Cerebellum (tissue), 4 donors: ENCODE measurements at places on chromosomes 16 and 17. TPM values are rescaled to one million over a fixed set of nuclear protein-coding genes. Genes with fewer than 3 reads are reported as not detected.

The MT4 gene
- not detected for total RNA-seq

The SEZ6L2 gene
- 26.0 TPM for total RNA-seq

The KRT33B gene
- not detected for total RNA-seq

The ENPP7 gene
- not detected for total RNA-seq

The MT1B gene
- not detected for total RNA-seq

The TNS4 gene
- total RNA-seq, result not detected

The PRDM7 gene
- not detected for total RNA-seq

The RAMP2 gene
- total RNA-seq, result 8.7 TPM

The ABCC12 gene
- 2.3 TPM for total RNA-seq

The TPSB2 gene
- total RNA-seq, result not detected

The ARL5C gene
- total RNA-seq, result not detected

The SCNN1G gene
- total RNA-seq, result 0.27 TPM

The RFNG gene
- 17.2 TPM for total RNA-seq

The HOXB3 gene
- total RNA-seq, result not detected

The ACTG1 gene
- 4,386 TPM for total RNA-seq

The MSLN gene
- total RNA-seq, result not detected

The NPIPB12 gene
- 44.0 TPM for total RNA-seq

The CMTR2 gene
- 37.2 TPM for total RNA-seq

The G6PC1 gene
- 0.09 TPM for total RNA-seq

The CYB5B gene
- 59.9 TPM for total RNA-seq

The ESRP2 gene
- not detected for total RNA-seq

The OR4D1 gene
- total RNA-seq, result 0.18 TPM

The PITPNM3 gene
- 10.1 TPM for total RNA-seq

The KRT26 gene
- not detected for total RNA-seq

The TAC4 gene
- total RNA-seq, result not detected

The ITGB3 gene
- total RNA-seq, result 1.6 TPM

The VASN gene
- total RNA-seq, result 2.4 TPM

The SERPINF2 gene
- 0.18 TPM for total RNA-seq

The CARHSP1 gene
- 105 TPM for total RNA-seq

The FA2H gene
- total RNA-seq, result 0.27 TPM

The GRB7 gene
- not detected for total RNA-seq

The KRTAP3-1 gene
- total RNA-seq, result not detected

The DPEP3 gene
- not detected for total RNA-seq
